ENCODE measurements at places on chromosomes 1 and 21.

GRCh38 chr21:36481639-36482038 lies 1.7 kb upstream of the CLDN14 start:
- DNase-seq = no peak

DNA sequence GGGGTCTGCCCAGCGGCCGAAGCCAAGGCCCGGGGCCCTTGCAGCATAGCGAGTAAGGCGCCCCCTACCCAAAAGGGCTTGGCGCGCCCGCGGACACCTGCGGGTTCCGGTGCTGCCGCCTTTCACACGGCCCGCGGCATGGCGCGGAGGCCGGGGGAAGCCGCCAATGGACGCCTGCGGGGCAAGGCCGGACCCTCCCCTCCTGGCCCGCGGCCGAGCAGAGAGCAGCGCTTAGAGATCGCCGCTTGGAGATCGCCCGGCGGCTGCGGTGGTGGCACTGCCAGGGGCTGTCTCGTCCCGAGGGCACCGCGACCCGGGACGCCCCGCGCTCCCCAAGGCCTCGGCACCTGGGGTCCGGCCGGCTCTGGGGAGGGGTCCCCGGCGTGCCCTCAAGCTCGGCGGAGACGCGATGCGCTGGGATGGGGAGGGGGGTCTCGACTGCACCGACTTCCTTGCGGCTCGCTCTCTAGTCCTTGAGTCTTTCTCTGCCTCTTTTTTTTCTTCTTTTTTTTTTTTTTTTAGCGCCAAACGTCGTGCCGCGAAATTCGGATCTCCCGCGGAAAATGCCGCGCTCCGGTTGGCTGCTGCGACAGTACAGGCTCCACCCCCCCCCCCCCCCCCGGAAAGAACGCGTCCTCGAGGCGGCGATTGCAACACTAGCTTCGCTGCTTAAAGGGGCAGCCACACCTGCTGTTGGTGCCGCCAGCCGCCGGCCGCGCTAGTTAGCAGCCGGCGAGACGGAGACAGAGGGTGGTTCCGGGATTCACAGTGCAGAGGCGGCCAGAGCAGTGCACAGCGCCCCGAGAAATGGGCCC lies at the start of gene E2F2:
TSS of gene E2F2 (minus strand) at position 487 of the 815 bp plus-strand sequence. CDS start at position 47, 440 bp downstream.
- DNase-seq = peak; percentile 79

- DNase-seq = no peak
These were observed 18.5 kb downstream of the TP53BP2 start for GRCh38 chr1:223827193-223827663.

DNA sequence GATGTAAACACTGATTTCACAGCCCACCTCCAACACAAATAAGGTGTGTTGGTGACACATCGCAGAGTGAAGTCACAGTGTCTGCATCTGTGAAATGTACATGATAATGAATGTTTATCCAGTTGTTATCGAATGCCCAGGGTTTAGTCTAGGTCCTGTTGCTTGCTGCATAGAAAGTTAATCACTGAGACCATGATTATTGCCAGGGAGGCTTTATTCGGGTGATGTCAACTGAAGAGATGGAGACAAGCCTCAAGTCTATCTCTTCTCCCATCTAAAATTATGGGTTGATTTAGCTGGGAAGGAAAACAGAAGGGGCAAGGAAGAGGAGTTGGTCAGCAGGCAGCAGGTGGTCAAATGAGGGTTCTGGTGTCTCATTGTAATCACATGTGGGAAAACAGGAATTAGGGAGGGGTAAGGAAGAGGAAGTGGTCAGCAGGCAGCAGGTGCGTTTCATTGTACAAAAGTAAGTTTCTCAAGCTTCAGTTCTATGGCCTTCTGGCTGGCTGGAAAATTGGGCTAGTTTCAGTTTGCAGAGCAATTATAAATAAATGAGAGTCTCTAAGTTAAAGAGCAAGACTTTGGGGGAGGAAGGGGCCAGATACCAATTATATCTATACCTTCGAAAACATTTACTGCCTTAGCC lies 146.3 kb upstream of the DNAH14 start:
- no peak for DNase-seq

DNA sequence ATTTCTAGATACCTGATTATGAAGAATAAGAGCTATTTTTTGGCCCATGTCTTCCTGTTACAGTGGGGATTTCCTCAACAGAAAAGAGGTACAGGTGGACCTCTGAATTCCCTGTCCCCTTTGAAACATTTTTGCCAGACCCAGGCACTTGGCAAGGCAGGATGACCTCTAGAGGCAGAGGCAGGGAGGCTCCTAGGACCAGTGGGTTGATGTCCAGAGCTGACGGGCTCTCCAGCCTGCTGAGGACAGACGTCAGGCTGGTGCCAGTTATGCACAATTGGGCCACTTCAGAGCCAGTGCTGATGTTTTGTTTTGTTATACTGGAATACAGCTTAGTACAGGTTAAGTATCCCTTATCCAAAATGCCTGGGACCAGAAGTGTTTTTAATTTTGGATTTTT lies 18.5 kb upstream of the A3GALT2 start:
- no peak for DNase-seq

DNA sequence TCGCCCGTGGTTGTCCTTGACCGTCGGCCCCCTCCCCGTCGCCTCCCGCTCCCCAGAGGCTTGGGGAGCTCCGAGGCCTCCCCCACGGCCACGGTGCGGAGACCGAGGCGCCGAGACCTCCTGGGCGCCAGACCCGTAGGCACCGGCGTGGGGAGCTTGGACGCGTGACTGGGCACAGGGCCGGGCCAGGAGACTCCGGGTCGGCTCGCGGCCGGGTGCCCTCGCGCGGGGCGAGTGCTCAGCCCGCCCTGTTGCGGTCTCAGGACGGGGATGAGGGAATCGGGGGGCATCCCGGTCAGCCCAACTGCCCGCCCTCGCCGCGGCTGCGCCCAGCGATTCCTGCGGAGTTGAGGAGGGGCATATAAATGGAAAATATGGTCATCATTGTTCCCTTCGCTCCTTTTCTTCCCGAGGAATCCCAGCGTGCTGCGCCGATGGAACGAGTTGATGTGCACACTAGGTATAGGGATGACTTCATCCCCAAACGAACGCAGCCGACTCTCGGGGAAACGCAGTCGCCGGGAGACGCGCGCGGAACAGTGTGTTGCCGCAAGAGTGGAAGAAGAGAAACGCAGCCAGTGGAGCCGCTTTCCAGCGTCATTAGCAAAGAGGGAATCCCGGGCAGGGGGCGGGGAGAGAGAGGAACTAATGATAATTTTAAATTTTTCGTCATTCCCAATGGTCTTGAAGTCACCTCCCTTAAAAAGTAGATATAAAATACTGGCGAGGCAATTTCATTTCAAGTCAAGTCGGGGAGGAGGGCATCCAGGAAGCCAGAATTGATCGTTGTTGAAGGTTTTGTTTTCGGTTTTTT lies 747 bp upstream of the ENAH start:
- peak; percentile 18 for DNase-seq

DNA sequence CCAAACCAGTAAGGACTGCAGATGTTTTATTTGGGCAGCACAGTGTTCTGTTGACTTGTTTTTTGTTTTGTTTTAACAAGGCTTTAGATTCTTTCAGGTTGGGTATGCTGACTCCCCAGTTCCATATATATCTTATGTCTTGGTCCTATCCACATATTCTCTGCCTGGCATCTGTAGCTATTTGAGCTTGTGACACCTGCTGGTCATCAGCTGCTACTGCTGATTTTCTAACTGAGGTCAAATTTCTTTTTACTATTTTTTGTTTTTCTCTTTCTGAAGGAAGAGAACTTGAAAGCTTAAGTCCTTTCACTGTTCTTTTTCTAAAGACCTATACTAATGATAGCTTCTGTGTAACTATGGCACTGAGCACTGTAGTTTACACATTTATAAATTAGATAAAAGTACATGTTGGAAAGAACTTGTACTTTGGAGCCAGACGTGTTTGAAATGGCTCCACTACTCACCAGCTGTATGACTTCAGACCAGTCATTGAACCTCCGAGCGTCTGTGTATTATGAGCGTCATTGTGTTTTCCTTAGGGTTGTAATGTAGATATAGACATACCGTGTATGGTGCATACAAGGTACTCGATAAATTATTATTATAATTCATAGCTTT lies 109.4 kb downstream of the NRDC start:
- peak; percentile 6 for DNase-seq

- DNase-seq = no peak
These were observed 46.9 kb downstream of the STPG1 start for GRCh38 chr1:24366707-24367106.

- no peak for DNase-seq
These were observed 123.6 kb upstream of the JUN start for GRCh38 chr1:58907398-58907797.

- no peak for DNase-seq
These were observed 67.5 kb downstream of the NIBAN1 start for GRCh38 chr1:184906761-184907160.

GRCh38 chr1:25360596-25361581 lies 22.8 kb downstream of the TMEM50A start:
- no peak for DNase-seq

DNA sequence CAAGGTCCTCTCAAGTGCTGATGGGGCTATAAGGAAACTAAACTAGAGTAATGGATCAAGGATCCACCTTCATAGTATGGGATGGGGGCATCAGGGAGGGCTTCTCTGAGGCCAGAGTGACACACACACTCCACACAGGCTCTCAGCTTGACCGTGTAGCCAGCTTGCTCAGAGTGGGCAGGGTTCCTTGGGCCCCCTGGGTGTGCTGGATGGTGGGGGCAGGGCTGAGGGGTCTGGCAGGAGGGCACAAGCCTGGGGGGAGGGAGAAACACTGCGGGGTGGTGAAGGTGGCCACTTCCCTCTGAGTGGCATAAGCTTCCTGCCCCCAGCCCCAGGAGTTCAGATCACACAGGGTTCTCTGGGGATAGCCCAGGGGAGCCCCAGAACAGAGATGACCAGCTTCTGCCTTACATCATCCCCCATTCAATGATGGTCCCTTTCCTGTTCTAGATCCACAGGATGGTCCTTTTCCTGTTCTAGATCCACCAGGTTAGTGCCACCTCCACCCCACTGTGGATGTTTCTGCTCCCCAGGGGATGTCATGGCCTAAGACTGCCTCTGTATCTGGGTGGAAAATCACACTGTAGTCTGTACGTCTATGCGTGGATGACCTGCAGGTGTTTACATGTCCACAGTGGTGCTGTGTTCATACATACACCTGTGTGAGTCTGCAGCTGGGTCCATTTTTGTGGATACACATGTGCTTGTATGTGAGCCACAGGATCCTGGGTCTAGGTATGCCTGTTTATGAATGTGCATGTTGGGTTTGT lies 525.0 kb downstream of the PTPRU start:
- DNase-seq = no peak

GRCh38 chr1:96365596-96366390 lies 355.8 kb upstream of the PTBP2 start:
- DNase-seq = no peak

DNA sequence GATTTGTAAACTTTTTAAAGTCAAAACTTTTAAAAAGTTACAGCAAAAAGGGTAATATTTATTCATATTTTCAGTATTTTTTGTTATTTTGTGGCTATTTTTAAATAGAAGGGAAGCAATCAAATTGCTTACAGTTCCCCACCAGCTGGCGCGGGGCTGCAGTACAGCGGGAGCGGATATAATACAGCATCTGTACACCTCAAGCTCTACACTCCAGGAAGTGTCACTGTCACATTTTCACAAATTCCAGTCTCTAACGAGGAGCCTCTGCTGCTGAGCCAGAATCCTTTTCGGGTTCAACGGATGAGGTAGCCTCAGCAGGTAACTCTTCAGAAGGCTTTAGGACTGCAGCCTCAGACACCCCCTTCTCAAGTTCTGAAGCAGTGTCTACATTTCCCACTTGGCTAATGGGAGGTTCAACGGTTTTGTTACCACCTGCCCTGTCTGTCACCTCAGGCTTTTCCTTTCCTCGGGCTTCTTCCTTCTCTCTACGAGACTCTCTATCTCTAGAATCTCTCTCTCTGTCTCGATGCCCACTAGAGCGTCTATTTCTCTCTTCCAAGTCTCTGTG lies 11.7 kb downstream of the SOD1 start:
- DNase-seq = no peak

DNA sequence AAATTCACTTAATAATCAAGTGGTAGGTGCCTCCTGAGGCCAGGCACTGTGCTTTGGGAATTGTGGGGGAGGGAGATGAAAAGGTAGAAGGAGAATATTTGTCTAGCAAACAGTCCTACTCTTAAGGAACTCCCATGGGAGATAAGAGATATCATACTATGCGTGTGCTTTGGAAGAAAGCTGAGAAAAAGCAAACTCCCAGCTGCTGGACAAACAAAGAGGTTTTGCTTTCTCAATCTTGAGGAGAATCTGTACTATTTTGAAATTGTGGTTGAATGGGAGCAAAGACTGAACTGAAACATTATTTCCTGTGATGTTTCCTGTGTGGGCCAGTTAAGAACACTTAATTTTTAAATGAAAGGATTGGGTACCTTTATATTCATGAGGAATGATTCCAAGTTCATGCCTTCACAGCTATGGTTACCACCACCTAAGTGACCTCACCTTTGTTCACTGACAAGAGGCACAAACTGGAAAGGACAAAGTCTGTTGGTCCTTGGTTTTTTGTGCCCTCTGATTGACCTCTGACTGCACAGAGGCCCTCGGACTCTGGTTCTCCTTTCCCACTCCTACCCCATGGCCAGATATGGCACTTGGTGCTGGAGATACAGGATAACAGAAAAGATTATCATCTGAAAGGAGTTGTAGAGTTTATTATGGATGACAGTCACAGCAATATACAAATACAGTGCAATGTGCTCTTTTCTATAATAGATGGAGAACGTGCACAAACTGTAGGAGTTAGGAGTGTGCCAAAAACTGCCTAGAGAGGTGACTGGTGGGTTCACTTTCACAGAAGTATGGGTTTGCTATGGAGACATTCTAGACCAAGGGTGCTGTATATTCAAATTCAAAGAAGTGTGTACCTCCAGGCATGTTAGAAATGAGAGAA lies 1.6 kb downstream of the CD53 start:
- no peak for DNase-seq

DNA sequence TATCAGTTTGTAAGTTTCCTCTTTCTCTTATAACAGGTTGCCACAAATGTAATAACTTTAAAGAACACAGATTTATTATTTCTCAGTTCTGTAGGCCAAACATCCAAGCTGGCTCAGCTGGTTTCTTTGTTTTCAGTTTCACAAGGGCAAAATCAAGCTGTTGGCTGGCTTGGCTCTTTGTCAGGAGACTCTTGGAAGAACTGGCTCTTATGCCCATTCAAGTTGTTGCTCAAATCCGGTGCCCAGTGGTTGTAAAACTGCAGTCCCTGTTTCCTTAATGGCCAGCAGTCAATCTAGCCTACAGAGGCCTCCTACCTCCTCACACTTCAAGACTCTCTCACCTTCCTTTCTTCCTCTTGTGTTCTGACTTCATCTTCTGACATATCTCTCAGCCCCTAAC lies 1171.0 kb downstream of the MRPL39 start:
- DNase-seq = no peak

GRCh38 chr21:42400525-42400924 lies 3.2 kb upstream of the UBASH3A start:
- DNase-seq = no peak

- no peak for DNase-seq
These were observed 10.3 kb upstream of the HEYL start for GRCh38 chr1:39649636-39650185.

- DNase-seq = no peak
These were observed 42.0 kb downstream of the PROX1 start for GRCh38 chr1:214029796-214030195.

DNA sequence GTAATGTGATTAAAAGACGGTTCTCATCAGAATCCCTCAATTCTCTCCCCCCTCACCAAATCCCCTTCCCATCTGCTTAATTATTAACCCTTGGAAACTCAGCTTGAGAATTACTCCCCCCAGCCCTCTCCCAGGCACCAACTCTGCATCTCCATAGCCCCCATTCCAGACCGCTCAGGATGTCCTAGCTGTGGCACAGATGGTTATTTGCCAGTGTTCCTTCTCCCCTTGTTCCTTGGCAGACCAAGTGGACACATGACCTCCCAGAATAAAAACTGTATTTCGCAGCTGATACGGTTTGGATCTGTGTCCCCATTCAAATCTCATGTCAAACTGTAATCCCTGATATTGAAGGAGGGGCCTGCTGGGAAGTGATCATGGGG lies 14.6 kb downstream of the HENMT1 start:
- no peak for DNase-seq
